EH (cell line): ENCODE measurements at places on chromosomes 3 and 15.
A peak's percentile ranks its signal among the peaks of the same experiment; 100 is the strongest.

- no peak for DNase-seq
Observed at GRCh38 chr3:154851644-154852043, 228.5 kb upstream of the MME start.

DNA sequence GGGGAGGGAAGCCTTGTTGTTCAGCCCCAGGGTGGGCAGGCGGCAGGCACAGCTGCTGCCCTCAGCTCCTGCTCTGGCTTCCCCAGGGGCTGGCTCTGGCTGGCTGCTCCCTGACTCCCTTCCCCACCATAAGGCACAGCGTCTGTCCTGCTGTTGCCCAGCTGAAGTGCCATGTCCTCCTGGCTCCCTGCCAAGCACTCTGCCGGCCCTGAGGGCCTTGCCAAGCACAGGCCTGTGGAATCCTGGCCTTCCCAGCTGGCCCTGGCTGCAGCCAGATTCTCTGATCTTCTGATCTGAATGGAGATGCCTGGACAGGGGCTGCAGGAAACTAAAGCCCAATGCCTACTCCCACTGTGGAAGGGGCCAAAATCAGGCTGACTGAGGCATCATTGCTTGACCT, 1.1 kb downstream of the IQCF6 start:
- DNase-seq = no peak

DNA sequence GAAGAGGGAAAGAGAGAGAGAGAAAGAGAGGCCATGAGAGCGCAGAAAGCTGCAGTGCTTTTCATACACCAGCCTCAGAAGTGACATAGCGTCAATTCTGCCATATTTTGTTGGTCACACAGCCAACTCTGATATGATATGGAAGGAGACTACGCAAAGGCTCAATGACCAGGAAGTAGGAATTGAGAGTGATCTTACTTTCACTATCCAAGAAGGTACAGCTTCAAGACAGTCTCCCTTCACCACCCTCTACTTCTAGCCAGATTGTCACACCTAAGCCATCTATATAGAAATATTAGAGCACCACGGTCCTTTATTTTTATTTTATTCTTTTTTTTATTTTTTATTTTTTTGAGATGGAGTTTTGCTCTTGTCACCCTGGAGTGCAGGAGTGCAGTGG, 21.1 kb downstream of the PARP15 start:
- no peak for DNase-seq

- DNase-seq = peak; percentile 36
Observed at GRCh38 chr3:150528354-150528797, 17.9 kb downstream of the SERP1 start.

DNA sequence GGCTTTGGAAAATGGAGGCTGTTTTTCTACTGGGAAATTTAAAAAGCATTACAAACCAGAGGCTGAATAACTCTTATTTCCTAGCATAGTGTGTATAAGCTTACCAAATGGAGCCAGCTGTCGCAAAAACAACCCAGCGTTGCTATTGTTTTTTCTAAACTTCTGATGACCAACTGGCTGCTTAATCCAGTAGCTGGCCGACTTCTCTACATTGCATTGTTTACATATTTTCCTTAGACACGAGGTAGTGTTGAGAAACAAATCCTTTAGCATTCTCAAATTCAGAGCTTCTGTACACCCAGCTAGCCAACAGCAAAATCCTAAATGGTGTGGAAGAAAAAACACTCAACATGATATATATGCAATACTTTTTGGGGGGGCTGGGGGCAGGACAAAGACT, 161.0 kb upstream of the ADAMTS9 start:
- DNase-seq = no peak

DNA sequence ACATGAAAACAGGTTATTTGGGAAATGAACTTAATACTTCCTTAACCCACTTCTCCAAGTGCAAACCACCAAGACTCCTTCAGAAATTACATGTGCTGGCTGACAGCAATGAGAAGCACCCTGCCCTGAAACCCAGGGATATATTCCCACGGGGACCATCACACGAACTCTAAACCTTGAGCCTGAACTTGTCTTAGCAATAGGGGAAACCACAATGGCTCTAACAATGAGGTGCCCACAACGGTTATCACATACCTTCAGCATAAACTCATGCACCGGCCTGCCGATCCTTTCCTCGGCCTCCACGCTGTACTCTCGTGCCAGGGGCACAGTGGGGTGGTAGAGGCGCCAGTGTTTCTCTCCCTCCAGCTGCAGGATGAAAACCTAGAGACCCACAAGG, 13.4 kb downstream of the RIOX2 start:
- DNase-seq = no peak

DNA sequence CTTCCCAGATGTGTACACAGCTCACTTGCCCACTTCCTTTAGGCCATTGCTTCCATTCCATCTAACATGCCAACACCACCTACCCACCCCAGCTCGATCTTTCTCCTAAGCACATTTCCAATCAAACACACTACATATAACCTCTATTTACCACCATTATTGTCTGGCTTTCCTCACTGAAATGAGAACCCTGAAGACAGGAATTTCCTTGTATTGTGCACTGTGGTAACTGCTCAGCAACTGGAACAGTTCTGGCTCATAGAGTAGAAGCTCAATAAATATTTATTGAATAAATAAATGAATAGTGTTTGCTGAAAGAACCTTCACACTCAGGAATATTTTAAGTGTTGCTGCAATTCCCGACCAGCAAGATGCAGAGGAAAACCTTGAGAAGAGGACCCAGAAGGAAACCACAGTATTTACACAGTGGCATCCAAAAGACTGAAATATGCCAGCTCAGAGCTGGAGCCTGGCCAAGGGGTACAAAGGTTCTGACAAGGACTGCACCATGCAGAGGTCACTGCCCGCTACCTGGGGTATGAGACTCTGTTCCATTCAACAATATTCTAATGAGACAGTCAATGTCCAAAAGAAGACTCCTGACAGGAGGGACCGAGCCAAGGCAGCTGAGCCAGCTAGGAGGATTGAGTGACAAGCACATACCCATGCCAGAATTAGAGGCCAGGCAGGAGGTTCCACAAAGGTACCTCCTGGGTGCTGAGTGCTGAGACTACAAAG, 168.8 kb downstream of the NUP210 start:
- no peak for DNase-seq

GRCh38 chr3:185733980-185734724, 90.7 kb downstream of the IGF2BP2 start:
- DNase-seq = peak; percentile 85

DNA sequence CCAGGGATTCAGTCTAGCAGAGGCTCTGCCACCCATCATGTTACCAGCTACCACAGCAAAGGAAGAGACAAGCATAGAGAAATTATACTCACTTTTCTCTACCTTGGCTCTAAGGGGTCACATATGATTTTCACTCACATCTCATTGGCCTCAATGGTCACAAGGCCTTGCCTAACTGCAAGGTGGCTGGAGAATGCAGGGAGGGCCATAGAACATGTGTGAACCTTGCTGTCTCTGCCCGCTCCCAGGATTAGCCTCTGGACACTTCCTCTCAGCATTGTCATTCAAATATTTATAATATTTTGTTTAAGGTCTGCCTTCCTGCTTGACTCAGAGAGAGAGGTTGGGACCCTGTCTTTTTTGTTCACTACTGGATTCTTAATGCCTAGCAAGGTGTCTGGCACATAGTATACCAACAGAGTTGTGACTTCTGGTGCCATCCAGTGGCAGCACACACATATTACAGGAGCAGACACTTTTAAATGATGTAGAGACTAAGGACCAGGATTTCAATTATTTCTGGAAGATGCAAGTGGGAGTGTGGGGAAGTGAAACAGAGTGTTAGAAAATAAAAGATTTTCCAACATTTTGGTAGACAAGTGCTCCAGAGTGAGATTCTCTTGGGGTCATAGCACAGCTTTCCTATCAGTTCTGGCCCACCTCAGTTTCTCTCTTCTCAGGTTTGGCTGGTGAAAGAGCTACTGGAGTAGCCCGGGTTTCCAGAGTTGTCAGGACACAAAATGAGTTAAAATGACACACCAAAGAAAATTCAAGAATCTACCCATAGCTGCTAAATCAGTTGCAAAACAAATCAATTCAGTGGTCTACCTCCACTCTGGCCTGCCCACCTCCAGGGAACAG, 119.0 kb upstream of the RASGRP1 start:
- peak; percentile 71 for DNase-seq

DNA sequence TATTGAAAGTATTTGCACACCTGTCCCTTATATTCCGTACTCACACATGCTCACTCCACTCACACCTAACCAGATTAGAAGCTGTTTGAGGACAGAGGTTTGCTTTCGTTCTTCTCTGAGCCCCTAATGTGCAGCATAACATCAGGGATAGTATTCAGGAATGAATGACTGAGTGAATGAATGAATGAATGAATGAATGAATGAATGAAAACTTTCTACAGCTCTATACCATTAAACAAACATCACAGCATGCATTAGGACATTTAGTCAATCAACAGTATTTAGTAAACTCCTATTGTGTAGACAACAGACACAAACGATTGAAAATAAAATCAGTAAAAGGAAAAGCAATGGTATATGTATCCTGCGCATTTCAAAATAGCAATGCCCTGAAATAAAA, 212.7 kb downstream of the SHQ1 start:
- DNase-seq = no peak

GRCh38 chr3:95177096-95177495, 1114.2 kb downstream of the NSUN3 start:
- no peak for DNase-seq

DNA sequence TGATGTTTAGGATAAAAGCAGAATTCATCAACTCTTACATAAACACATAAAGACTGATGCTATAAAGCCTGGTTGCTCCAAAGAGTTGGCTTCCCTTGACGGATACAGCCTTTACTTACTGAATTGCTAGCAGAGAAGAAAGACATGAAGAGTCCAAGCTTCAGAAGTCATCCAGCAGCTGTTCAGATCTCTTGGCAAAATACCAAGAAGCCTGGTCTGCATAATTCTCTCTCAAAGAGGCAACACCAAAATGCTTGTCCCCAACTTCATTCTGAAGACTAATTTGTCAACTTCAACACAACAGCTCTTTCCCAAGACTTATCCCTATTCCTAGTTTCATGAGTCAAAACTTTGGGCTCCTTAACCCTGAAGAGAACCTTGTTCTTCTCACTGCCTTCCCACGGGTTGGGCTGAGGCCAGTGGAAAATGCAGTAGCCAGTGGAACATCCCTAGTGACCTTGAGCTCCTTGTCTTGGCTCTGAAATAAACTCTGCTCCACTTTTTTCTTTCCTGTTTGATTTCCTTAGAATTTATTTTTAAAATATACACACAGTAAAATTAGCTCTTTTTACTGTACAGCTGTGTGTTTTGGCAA, 119.2 kb upstream of the THBS1 start:
- peak; percentile 57 for DNase-seq

GRCh38 chr3:10553591-10554235, 48.3 kb upstream of the ATP2B2 start:
- DNase-seq = no peak

DNA sequence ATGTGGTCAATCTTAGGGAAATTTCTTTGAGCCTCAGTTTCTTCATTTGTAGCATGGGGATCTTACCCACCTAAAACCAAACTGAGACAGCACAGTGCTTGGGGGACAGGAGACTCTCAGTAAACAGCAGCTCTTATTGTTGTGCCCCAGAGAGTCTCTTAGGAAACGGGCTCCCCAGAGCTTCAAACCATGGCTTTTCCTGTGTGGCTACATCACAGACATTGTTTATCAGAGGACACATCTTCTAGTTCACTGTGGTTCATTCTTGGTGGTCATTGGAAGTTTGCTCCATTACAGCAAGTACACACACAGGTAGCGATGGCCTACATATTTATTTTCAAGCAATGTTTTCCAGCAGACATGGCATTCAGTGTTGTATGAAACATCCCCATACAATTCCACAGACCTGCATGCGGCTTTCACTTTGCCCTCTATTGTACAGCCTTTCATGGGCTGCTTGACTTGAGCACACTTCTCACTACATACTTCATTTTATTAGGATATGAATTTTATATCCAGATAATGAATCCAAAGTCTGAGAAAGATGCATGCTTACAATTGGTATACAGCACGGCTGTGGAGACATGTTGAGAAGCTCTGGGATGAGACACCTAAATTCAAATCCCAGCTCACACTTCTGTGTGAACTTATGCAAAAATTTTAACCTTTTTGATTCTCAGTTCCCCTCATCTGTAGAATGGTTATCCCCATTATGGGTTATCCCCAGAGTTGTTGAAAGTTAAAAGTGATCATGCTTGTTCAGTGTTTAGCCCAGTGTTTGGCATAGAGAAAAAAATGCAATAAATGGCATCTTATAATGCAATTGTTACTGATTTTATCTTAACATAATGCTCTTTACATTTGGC, 84.8 kb upstream of the ICE2 start:
- no peak for DNase-seq

DNA sequence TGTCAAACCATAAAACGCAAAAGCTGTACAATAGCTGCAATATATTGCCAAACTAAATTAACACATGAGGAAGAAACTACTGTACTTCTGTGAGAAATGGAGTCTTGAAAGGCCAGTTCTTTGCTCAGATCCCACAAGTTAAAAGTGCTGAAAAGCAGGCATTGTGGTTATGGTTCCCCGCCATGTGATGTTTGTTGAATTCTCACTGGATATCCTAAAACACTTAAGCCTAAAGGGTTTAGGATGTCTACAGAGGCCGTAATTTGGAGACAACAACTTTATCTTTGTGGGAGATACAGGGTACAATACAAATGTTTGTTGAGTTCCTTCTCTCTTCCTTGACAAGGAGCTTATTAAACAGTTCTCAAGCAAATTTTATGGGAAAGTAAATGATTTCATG, 53.2 kb downstream of the TMEM212 start:
- no peak for DNase-seq

GRCh38 chr15:91456921-91457320, 356.9 kb downstream of the SV2B start:
- no peak for DNase-seq

- DNase-seq = no peak
Observed at GRCh38 chr3:22779737-22780136, 423.4 kb upstream of the UBE2E2 start.

GRCh38 chr3:16090706-16091105, 83.8 kb upstream of the GALNT15 start:
- DNase-seq = no peak

- DNase-seq = no peak
Observed at GRCh38 chr15:29903785-29904464, 81.7 kb upstream of the TJP1 start.

GRCh38 chr3:127545216-127545615, 45.3 kb downstream of the TPRA1 start:
- DNase-seq = no peak
